ENCODE measurements at places on chromosomes 16 and 17.

DNA sequence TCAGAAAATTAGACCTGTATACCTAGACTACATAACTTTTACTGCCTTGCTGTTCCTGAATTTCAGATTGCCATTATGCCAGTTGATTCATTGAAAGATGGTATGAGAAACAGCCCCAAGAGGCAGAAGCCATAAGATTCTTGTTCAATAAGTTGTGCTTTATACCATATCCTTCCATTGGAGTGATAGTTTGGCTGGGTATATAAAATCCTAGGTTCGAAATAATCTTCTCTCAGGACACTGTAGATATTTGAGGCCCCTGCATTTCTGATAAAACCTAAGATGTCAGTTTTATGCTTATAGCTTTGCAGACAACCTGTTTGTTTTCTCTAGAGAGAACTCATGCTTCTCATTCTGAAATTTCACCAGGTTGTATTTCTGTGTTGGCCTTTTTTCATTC is 9.6 kb upstream of the SDK2 start:
- DNase-seq: no peak

- no peak for DNase-seq
Observed at GRCh38 chr17:73630965-73631595, 13.2 kb downstream of the SDK2 start.

- no peak for DNase-seq
Observed at GRCh38 chr17:50532452-50533024, at the start of gene EPN3. TSS of gene EPN3 (plus strand) at chr17:50532735. CDS start at chr17:50536557, 3,822 bp downstream.

- DNase-seq: no peak
Observed at GRCh38 chr17:64972611-64973010, 53.3 kb upstream of the LRRC37A3 start.

Measured in substantia nigra (tissue), 51 donors.